Activated CD8-positive, alpha-beta T cell treated with anti-CD3 and anti-CD28 coated beads, Interleukin-2, amount 10 ng/mL, durations not matched to agents 7 days and 5 days (primary cell): ENCODE measurements at places on chromosomes 6 and 20. TPM values are rescaled to one million over a fixed set of nuclear protein-coding genes. Genes with fewer than 3 reads are reported as not detected.

- DNase-seq, result no peak
Measured at GRCh38 chr6:63923139-63923739, 287.6 kb downstream of the PHF3 start.

GRCh38 chr20:23928788-23929187 lies 49.2 kb upstream of the CST5 start:
- peak; percentile 59 for DNase-seq

DNA sequence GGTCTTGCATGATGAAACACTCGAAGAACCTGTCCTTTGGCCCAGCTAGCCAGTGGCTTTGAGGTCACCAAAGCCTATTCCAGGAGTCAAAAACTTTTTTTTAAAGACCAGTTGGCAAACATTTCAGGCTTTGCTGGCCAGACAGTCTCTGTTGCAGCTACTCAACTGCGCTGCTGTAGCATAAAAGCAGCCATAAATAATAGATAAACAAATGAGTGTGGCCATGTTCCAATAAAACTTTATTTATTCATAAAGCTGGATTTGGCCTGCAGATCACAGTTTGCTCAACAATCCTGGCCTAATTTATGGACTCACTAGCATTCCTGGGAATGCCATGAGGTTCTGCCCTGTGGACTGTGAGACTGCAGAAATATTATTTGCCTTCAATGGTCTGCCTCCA lies 68.8 kb upstream of the LTV1 start:
- no peak for DNase-seq

DNA sequence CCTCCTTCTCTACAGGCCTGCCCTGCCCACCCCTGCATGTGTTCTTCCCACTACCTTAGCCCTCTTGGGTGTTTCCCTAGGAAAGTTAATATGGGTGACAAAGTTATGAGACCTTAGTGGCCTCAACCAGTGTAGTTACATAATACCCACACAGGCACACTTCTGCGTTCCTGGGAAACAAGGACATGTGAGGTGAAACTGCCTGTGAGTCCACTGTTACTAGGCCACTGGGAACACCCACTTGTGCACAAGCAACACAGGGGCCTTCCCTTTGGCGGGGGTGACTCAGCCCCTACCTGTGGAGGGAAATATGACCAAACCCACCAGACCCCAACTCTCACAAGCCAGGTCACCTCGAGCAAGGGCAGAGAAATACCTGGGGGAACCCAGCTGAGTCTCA lies 12.8 kb downstream of the PI16 start:
- DNase-seq, result no peak

- no peak for DNase-seq
Measured at GRCh38 chr6:170286246-170286933, 4.5 kb downstream of the DLL1 start.

DNA sequence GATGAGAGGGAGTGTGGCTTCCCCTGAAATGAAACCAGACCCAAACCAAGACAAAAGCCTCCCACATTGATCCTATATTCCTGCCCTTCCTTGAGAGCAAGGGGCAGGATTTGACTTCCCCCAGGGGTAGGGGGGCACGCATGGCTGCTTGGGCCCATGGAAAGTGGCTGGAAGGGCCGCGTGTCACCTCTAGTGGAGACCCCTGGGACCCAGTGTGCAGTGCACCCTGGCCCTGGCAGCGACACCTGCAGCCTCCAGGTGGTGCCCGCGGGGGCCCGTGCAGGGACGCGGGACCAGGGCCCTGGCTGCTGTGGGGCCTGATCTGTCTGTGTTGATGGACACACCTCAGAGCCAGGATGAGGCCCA lies 18.0 kb upstream of the SLCO4A1 start:
- peak; percentile 59 for DNase-seq

GRCh38 chr6:101294051-101294638 lies 99.4 kb upstream of the GRIK2 start:
- no peak for DNase-seq

DNA sequence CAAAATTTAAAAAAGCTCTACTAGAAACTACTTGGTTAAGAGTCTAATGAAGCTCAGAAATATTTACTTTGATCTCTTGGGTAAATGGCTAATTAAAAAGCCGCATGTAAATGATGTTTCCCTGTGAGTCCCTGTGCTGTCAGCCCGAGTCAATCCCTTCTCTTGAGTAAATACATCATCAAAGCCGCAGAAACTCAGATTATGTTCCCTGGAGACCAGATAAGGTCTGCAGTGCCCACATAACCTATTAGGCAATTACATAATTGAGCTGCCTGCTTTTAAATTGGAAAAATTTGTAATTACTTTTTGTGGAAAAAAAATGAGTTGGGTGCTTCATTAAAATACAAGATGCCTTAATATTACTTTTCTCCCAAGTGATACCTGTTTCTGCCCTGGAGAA lies 83.1 kb downstream of the KIZ start:
- DNase-seq, result no peak

GRCh38 chr20:17835240-17835933 lies 133.2 kb downstream of the SNX5 start:
- DNase-seq, result no peak

GRCh38 chr6:130513770-130514169 lies 148.0 kb downstream of the TMEM200A start:
- peak; percentile 90 for DNase-seq

DNA sequence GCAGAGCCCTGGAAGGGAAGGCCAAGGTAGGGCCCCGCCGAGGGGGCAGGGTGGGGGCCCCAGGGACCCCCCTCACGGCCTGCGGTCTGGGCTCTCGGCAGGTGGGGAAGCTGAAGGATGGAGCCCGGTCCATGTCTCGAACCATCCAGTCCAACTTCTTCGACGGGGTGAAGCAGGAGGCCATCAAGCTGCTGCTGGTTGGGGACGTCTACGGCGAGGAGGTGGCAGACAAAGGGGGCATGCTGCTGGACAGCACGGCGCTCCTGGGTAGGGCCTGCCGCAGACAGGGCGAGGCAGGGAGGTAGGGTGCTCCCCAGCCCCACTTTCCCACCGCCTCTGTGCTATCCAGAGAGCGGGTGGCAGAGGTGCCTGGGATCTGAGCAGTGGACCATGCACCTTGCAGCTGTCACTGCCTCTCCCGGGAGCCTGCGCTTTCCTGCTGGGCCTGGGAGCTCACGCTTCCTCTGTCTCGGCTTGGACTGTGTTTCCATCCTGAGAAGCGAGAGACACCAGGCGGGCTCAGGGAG lies 83.1 kb downstream of the SYNJ2 start:
- no peak for DNase-seq

DNA sequence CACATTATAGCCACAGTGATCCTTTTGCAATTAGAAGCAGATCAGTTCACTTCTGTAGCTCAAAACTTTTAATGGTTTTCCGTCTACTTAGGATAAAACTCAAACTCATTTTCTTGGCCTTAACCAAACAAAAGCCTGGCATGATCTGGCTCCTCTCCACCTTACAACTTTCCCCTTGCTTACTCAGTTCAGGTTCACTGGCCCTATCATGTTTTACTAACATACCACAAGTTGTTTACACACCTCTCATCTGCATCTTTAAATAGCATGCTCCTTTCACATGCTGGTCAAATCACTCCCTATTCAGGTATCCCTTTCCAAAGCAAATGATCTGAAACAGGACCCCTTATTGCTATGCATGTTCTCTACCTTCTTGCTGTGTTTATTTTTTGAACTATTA lies 191.4 kb upstream of the FAM83B start:
- DNase-seq, result no peak

Gene IMPG1
- total RNA-seq, result not detected

GRCh38 chr6:125220712-125221111 lies 67.1 kb downstream of the TPD52L1 start:
- no peak for DNase-seq

DNA sequence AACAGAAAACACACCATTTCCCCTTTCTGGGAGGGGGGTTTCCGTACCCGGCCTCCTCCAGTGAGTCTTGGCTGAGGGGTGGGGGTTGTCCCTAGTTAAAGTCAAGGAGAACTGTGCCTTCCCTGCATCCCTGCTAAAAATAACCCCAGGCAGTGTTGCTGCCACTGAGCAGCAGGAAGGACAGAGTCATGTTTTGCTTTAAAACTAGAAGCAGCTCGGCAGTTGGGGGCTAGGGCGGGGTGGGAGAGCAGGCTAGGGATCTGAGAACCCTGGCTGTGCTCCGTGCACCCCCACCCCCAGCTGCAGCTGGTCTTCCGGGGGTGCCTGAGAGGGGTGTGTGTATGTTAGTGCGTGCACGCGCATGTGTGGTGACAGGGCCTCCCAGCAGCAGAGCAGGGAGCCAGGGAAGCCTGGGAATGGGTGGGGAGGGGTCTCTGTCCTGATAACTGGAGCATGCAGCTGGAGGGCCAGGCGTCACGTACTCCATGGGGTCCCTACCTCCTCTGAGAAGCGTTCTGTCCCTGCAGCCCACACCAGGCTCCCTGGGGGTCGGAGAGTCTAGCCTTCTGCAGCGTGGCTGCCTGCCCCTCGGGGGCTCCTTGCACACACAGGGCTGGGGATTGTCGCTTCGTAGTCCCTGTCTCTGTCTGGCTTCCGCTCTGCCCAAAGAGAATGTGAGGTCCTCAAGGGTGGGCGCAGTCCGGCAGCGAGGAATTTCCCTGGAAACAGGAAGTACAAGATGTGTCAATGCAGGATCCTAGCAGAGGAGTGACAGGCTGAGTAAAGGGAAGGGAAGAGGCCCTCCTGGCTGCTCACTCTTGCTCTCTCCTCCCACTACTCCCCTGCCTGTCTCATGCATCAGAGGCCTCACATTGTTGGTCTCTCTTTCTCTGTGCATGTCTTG lies 16.8 kb upstream of the ARMC12 start:
- DNase-seq, result no peak

DNA sequence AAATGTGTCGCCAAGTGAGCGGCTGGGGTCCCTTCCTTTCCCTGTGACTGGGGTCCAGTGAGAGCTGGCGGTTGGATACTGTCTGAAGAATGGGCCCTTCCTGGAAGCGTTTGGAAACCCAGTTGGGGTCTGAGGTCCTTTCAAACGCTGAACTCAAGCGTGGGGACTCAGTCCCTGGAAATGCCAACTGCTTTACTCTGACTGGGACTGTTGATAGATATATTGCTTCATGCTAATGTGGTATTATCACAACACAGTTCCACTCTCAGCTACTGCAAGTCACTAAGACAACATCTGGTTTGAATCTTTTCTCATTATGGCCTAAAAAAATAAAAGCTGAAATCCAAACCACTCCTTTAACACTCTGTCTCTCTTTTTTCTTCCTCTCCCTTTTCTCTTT lies 23.7 kb upstream of the PSMF1 start:
- no peak for DNase-seq

Gene C6orf58
- not detected for total RNA-seq

DNA sequence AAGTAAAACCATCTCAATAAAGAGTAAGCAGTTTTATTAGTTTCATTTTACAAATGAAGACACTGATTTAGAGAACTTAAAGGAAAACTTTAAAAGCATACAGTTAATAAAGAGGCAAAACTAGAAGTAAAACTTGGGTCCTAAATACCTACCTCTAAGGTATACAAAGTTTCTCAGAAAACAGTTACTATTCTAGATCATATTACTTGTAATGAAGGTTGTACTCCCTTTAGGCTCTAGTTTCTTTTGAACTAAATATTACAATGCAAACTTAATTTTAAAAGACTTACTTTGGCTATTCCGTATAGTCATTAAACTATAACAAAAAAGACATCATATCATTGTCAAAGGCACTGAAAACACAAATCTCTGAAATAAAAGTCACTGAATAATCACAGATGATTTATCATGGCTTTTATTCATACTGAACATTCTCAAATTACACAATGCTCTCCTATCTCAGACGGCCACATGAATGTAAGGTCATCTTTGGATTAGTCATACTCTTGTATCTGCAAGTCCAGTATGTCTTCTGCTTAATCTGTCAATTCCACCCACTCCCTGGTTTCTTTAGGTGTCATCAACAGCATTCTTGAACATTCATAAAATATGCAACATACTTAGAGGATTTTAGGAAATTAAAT lies 361.6 kb upstream of the RUNX2 start:
- DNase-seq, result no peak

GRCh38 chr6:156598071-156598854 lies 178.9 kb upstream of the ARID1B start:
- no peak for DNase-seq

DNA sequence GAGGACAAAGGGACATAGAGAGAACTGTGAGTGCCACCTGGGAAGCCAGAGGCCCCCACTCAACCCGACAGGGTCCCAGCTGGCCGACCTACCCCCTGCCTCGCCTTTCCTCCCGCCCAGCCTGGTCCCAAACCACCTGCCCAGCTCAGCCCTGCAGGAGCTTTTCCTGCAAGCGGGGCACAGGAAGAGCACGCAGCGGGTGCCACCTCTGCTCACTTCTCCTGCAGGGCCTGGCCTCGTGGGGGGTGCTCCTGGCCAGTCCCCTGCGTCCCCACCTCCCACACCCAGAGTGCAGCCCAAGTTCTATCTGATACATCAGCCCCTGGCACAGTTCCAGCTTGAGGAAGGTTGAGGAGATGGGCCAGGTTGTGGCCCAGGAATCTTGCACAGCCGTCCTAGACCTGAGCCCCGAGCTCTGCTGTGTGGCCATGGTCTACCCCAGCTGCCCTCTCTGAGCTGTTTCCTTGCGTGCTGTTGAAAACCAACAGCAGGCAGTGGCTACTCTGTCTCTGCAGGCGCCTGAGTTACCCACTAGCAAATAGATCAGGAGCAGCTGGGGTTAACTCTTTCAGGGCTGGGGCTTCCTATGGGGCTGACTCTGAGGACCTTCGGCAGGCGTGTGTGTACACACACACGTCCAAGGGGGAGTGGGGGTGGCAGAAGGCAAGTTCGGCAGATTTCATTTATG lies 1.7 kb downstream of the NECAB3 start:
- DNase-seq, result no peak

GRCh38 chr6:158854214-158855101 lies 35.3 kb upstream of the EZR start:
- DNase-seq, result peak; percentile 35

DNA sequence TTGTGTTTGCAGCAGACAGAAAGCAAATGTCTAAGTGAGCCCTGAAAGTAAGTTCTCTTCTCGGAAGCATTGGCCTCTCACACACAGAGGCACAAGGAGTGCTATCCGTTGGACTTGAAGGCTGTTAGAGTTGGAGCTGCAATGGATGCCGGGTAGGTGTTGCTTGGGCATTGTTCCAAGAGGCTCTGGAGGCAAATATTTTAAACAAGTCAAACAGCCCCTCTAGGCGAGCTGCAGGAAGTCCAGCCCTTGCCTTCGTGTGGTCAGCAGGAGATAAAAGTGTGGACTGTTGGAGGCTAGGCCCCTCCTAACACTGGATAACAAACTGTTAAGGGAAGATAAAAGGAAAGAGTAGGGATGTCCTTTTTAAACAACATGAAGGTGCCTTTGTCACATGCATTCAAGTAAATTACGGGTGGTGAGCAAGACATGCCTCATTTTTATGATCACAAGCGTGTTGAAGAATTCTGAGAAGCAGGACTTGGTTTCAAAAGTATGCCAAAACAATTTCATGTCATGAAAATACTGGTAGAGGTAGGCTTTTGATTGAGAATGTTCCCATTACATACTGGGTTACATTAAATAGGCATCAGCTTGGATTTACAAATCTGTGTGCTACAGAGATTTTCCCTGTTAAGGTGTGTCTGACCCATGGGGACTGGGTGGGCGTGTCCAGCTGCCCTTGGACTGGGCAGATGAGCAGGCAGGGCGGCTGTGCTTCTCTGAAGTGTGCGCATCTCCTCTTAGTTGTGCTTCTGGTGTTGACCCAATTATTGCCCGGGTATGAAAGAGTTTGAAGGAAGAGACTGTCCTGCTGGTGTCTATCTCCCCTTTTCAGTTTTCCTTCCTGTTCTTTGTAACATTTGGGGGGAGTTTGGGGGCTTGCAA lies 57.5 kb downstream of the RREB1 start:
- no peak for DNase-seq

GRCh38 chr6:17469006-17469832 lies 75.8 kb downstream of the CAP2 start:
- no peak for DNase-seq
